ENCODE measurements at places on chromosomes 4 and X.

DNA sequence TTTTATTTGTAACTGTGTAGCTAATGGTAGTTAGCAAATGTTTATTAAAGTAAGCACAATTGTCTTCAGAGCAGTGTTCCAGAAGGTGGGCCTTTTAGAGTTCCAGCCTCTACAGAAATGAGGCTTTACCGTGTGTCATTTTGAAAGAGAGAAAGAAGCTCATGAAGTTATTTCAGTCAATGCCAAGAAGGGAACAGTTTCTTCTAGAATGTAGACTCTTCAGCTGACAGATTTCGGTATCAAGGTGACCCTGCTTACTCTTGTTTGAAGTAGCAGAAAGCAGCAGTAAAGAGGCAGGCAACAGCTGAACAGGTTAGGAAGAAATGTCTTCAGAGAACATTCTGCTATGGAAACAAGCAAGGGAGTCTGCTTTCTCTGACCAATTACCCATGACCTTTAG lies 93.6 kb downstream of the TASL start:
- DNase-seq = no peak

DNA sequence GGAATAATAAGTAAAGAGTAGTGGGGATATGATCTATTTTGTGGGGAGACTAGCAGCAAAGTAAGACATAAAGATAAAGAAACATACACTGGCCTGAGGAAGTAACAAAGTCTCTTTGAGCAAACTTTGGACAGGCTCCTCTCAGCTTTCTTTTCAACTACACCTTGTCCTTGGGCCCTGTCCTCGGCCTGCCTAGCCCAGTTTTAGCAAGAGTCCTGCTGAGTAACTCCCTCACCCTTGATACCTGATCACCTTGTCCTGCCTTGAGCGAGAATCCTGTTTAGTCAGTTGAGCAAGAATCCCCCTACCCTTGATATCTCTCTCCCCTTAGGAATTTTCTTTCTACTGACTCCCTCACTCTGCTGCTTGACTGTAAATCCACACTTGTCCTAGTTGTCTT lies 11.5 kb downstream of the HNRNPH2 start:
- DNase-seq = no peak

DNA sequence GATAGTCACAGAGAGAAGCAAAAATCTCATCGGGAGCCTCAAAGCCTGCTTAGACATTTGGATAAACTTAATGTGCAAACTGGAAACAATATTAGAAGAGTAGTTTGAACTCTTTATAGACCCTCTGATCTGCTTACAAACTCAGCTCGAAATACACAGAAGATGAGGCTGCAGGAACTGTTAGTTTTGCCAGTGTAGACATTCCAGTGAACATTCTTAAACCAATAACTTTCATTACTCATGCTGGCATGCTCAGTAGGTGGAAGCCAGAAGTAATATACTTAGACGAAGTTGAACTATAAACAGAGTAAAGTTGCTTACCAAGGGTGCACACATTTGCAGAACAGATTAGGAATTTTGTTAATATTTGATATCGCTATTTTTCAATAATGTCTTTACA lies 303.5 kb downstream of the ANKRD50 start:
- no peak for DNase-seq

- no peak for DNase-seq
Measured at GRCh38 chr4:77600521-77601451, 4.8 kb upstream of the CXCL13 start.

DNA sequence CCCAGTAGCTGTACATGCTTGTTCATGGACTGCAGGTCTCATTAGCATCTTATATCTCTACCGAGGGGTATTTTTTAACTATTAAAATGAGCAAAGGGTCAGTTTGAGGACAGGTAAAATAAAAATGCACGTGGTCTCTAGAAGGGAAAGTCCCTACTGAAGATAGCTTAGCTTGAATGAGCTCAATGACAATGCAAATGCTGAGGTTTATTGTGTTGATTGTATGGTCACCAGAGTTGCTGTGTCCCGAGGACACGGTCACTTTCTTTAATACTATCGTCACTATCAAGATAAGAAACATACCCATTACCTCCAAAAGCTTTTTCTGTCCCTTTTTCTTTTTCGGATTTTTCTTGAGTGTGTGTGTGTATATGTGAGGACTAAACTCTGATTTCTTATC lies 250.5 kb upstream of the PRKX start:
- DNase-seq = no peak

- DNase-seq = no peak
Measured at GRCh38 chrX:136589966-136590365, 58.0 kb downstream of the VGLL1 start.

GRCh38 chr4:178066338-178066941 lies 624.2 kb upstream of the AGA start:
- DNase-seq = no peak

DNA sequence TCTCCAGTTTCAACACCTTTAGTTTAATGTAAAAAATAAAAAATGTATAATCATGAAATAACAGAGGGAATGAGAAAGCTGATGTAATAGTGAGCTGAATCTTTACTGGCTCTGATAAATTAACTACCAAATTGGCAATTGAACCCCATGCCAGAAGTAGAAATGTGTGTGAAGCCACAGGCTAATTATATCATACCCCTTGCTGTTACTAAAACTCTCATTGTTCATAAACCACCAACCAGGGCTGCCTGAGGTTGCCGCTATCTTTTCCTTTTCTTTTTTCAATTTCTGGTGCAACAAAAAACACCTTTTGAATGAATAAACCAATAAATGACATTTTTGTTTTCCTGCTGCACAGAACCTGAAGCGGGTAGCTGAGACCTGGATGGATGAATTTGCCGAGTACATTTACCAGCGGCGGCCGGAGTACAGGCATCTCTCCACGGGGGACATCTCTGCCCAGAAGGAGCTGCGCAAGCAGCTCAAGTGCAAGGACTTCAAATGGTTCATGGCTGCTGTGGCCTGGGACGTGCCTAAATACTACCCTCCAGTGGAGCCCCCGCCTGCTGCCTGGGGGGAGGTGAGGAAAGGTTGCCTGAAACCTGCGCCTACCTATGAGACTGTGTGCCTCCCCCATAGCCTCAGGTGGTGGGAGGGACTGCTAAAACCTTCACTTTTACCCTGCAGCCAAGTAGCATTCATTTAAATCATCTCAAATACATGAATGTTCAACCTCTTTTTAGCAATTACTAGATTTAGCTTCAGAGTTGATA lies 216.7 kb upstream of the GALNT7 start:
- DNase-seq = no peak

- DNase-seq = no peak
Measured at GRCh38 chr4:97643179-97643578, 500.1 kb downstream of the STPG2 start.

DNA sequence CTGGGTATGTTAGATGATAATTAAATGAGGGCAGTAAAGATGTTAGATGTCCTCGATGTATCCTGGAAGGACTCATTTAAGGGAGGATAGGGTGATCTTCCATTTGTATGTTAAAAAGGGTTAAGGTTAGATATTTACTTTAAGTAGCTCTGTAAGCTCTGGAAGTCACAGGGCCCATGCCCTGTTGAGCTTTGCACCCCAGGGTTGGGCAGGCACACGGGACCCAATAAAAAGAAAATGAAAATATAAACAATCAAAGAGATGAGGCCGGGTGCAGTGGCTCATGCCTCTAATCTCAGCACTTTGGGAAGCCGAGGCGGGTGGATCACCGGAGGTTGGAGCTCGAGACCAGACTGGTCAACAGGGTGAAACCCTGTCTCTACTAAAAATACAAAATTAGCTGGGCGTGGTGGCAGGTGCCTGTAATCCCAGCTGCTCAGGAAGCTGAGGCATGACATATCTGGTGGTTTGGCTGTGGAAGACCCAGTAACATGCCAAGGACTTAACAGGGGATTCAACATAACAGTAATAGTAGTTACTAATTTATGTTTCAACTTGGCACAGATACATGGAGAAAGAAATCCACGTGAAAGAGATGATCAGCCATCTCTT lies 16.9 kb upstream of the PHEX start:
- DNase-seq = no peak

DNA sequence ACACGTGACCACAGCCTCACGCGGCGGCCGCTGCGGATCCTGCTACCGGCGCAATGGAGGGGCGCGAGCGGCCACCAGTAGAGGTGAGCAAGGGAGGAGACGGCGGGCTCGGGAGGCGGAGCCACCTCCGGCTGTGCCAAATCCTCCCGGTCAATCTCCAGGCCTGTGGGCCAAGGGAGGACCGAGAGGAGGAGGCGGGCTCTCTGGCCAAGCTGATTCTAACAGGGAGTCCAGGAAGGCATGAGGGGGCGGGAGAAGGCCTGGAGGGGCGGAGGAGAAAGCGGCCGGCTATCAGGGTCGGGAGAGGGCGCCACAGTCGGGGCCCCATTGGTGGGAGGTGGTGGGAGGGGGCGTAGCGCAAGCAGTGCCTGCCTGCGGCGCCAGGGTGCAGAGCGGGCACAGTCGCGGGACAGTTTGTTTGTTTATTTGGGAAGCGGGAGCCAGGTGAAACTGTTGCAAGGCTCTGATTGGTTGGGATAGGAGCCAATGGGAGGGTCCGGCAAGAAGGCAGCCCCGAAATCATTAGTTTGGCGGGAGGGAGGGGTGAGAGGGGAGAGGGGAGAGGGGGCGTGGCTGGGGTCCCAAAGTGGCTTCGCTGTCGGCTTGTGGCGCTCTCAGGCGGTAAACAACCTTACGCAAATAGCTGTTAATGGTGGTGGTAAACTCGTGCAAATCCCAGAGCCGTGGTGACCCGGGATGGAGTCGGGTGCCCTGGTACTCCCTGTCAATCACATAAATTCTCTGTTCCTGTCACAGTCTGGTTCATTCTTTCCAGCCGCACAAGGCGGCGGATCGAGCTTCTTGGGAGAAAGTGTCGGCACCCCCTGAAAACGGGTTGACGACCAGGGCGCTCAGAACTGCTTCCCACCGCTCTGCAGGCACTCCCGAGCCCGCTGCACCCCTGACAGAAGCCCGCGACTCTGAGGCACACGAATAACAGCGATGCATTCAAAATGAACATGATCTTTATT lies at the start of gene IRS4:
Gene IRS4 (minus strand): TSS at position 55 of the 971 bp plus-strand sequence.
- DNase-seq = no peak

DNA sequence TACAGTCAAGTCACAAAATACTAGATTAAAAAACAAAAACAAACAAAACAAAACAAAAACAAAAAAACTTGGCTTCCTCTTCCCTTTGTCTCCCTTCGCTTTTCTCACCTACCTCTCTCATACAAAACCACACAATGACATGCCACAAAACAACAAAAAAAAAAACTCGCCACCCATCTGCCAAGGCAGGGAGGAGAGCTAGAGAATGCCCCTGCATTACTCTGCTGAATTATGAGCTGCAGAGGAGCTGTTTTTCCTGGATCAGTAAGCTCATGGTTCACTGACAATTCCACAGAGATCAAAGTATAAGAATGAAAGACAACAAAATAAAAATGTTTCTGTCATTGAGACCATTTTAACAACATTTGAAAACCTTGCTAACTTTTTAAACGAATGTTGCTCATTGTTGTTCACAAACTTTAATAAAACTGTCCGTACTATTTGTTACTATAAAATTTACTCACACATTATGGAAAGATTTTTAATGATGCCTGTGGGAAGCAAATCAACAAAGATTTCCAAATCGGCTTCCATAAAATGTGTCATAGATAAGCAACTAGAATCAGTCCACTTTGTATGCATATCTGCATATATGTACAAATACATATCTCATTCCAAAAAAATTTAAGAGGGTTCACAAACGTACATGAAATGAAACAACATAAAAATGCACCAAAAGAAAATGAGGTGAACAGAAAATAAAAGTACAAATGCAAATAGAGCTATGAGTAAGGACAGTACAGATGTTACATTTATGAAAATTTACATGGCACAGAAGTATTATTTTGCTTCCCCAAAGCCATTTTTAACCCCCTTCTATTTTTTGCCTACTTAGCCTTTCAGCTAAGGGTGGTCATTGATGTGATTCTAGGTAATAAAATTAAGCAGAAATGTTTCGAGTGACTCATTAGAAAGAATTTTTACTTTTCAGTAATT lies 252.4 kb upstream of the FAT4 start:
- DNase-seq = no peak

- DNase-seq = no peak
Measured at GRCh38 chr4:102076622-102077021, 268.7 kb downstream of the SLC39A8 start.

GRCh38 chrX:108795240-108795639 lies 58.9 kb upstream of the IRS4 start:
- no peak for DNase-seq

- DNase-seq = no peak
Measured at GRCh38 chrX:139213241-139213709, 317.3 kb upstream of the F9 start.

DNA sequence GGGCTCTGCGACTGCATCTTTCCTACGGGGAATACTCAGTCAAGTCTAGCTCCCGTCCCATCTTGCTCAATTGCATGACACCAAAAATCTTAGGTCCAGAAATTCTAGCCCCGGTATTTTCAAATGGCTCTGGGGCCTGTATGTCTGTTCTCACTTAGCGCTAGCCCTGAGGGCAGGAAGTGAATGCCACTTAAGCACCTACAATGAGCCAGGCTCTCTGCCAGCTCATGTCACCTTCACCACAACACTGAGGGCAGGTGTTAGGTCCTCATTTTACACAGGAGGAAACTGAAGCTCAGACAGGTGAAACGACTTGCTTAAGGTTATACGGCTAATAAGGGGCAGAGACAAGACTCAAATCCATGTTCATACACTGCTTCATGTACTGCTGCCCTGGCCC lies 282.8 kb downstream of the PPP1R2C start:
- no peak for DNase-seq

DNA sequence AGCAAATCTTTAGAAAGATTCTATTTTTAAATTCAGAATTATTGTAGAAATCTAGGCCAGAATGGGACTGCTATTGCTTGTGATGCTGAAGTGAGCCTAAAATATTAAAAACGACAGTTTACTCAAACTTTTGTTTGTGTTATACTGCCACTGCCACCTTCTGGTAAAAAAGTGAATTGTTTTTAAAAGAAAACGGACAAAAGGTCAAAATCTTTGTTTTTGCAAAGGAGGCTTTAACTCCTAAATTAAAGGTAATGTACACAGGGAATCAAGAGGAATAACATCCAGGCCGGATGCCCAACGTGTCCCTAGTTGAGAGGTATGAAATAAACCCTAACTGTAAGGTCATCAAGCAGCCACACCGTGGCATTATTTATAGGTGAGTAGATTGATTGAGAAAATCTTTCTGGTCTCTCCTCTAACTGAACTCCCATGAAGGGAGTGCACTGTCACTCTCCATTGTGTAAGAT lies 338.3 kb upstream of the GALNT7 start:
- no peak for DNase-seq

DNA sequence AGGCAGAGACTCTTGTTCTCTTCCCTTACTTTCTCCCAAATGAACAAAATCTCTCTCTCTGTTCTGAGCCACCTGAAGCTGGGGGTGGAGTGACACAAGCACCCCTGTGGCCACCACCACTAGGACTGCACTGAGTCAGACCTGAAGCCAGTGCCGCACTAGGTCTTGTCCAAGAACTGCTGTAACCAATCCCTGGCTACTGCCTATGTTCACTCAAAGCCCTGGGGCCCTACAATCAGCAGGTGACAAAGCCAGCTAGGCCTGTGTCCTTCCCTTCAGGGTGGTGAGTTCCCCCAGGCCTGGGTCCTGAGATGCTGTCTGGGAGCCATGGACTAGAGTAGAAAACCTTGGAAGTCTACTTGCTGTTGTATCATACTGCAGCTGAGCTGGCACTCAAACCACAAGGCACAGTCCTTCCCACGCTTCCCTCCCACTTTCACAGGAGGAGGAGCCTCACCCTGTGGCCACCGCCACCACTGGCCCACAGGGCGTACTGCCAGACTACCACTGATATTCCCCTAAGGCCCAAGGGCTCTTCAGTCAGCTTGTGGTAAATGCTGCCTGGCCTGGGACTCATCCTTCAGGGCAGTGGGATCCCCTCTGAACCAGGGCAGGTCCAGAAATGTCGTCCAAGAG lies 119.1 kb downstream of the RTL9 start:
- no peak for DNase-seq

- no peak for DNase-seq
Measured at GRCh38 chr4:10590896-10591295, 93.7 kb downstream of the CLNK start.

Data from GM12891 (cell line).